ENCODE measurements at places on chromosomes 5 and 9. TPM values are rescaled to one million over a fixed set of nuclear protein-coding genes. Genes with fewer than 3 reads are reported as not detected.

LRRC19 gene
- total RNA-seq: not detected

PCDHB4 gene
- under 0.01 TPM for total RNA-seq

CCNG1 gene
- 481 TPM for total RNA-seq

MELK gene
- 3.0 TPM for total RNA-seq

UGT3A2 gene
- not detected for total RNA-seq

GRIA1 gene
- total RNA-seq: 0.59 TPM

ZCCHC7 gene
- total RNA-seq: 23.9 TPM
